ENCODE measurements at places on chromosomes 1 and 21.

DNA sequence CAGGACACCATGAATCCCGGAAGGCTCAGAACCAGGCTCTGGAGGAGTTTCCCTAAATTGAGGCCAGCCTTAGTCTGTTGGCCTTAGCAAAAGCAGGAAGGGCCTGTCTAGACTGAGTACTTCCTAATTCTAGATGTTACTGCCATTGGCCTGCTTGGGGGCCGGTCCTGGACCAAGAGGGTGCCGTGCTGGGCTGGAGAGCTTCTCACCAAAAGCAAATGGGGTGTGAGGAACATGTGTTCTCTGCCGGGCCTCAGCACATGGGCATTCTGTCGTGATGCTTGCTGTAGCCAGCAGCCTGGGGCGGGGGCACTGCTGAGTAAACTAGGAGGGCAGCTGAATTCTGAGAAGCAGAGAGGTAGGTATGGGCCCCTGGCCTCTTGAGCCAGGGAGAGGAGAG, 35.7 kb upstream of the MAN1C1 start:
- DNase-seq = no peak

- DNase-seq = no peak
Observed at GRCh38 chr1:37243368-37244082, 209.2 kb upstream of the GRIK3 start.

DNA sequence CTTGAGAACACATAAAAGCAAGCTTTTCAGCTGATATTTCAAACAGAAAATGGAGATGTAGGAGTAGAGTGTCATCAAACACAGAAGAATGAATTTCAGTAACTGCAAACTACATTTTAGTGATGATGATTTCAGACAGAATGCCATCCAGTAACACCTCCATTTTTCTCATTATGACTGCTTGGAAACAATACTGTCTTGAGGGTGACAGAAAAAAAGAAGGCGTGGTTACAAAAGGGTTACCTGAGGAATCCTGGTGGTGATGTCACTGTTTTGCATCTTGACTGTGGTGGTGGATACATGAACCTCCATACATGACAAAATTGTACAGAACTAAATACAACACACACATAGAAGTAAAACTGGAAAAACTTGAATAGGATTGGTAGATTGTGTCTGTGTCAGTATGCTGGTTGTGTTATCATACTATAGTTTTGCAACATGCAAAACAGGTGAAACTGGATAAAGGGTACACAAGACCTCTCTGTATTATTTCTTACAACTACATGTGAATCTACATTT, 375.9 kb downstream of the PTBP2 start:
- no peak for DNase-seq

DNA sequence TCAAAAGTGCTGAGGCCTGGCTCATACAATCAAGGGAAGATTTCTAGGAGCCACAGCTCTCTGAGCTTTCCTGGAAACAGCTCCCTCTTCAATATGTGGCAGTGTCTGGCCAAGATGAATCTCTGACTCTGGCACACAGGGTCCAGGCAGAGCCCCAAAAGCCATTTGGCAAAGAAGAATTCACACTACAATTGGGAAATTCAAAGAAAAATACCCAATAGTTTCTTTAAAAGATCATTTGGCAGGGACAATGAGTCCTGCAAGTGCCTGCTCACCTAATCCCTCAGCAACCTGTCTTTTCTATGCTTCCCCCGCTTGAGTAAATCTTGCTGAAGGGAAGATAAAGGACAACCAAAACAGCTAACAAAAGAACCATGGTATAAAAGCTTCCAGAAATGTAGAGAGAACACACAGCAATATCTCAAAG, 124.6 kb downstream of the TGFBR3 start:
- DNase-seq = peak; percentile 26

- no peak for DNase-seq
Observed at GRCh38 chr1:22252251-22252650, 109.4 kb upstream of the WNT4 start.

- DNase-seq = peak; percentile 41
Observed at GRCh38 chr1:43227143-43227764, 42.5 kb upstream of the TMEM125 start.
